ENCODE measurements at places on chromosomes 6 and 20. TPM values are rescaled to one million over a fixed set of nuclear protein-coding genes. Genes with fewer than 3 reads are reported as not detected.

DNA sequence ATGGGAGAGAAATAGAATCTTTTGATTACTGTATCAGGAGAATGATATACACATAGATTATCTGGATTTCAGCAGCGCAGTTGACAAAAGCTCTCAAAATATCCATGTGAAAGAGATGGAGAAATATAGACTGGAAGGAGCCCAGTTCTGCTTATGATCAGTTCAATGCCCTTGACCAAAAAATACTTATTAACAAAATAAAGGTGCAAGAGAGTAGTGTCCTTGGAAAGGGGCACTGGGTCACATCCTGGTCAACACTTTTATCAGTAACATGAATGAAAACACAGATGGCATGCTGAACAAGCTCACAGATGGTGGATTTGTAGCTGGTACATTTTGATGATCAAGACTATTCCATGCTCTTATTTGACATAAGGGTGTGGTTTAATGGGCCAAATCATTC, 63.9 kb upstream of the PLEKHG1 start:
- no peak for DNase-seq

DNA sequence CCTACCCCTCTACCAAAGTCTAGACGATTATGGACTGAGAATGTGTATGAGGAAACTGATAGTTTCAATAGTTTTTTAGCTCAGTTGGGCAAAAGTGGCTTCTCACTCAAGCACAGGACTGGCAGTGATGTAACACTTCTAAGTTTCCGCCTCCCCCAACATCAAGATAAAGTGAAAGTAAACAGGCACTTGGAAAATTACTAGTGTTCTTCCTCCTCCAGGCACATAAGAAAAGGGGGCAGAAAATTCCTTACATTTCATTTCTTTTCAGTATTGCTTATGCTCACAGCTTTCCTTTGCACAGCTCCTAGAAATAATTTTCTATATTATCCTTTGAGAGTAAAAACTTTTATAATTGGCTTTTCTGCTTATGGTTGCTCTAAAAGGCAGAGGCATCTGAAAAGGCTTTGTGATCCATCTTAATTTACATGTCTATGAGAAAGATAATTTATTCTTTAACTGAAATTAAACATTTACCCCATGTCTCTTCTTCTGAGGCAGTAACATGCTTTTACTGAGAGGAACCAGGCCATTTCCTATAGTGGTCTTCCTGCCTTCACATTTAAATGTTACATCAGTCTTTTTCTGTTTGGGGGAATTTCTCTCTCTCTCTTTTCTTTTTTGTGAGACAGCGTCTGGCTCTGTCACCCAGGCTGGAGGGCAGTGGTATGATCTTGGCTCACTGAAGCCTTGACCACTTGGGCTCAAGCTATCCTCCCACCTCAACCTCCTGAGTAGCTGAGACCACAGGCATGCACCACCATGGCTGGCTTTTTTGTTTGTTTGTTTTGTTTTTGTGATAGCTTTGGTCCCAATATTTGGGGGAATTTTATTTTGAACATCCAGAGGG, 65.0 kb upstream of the EEF1A1 start:
- DNase-seq = peak; percentile 48

DNA sequence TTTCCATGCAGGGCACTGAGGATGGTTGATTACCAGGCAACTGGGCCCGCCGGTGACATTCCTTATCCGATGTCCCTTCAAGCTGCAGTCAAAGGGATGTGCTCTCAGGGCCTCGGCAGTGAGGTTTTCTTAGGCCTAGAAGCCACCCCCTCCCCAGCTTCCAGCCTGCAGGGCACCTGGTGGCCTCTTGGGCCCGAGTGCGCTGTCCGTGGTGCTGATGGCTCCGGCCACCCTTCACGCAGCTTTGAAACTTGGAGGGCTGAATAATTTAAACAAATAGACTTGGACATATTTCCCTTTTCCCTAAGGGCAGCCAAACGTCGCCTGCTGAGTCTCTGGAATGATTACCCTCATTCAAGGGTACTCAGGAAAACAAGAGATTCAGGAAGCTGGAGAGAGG, 8.9 kb upstream of the MLN start:
- peak; percentile 89 for DNase-seq

GRCh38 chr6:9398767-9399373, 963.5 kb upstream of the SLC35B3 start:
- no peak for DNase-seq

DNA sequence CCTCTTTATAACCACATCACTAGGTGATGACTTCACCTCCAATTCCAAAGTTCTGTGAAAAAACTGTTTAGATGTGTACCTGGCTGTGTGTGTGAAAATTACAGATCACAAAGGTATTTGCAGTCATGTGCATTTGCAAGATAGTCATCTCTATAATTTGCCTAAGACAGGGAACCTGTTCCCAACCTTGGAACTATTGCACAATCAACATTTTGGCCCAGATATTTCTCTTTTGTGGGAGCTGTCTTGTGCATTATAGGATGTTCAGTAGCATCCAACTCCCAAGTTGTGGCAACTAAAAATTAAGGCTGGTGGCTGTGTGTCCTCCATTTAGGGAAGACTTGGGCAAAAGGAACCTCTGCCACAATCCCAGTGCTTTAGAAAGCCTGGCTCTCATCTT, 34.0 kb upstream of the FAM210B start:
- no peak for DNase-seq

DNA sequence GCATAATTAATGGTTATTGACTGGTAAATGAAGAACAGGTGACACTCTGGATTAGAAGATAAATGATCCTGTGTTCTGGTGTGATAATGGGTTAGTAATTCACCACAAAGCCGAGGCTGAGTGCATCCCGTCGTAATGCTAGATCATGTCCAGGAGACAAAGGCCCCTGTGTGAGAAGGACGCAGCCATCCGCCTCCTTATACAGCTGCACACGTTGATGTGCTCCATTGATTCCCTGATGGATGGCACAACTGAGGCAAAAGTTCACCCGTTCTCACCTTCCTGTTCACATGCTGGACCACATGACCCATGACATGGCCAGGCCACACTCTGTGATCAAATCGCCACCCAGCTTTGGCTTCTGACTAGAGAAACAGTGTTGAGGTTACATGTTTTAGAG, 136.1 kb downstream of the FOXC1 start:
- no peak for DNase-seq

GRCh38 chr6:87391334-87391733, 16.4 kb upstream of the CFAP206 start:
- peak; percentile 68 for DNase-seq

DNA sequence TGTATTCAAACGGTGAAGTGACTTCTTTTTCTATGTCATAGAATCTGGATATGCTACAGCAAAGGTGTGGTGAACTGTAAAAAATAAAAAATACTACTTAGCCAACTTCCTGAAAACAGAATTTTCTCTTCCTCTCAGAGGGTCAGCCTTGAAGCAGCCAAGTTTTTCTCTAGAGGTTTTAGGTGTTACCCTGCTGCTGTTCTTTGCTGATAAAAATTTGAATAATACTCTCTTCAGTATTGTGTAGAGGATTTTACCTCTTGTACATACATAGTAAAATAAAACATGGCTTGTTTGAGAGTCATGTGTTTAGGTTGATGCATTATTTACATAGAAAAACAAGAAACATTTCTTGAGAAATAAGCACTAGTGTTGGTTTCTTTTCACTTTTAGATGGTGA, 458.4 kb downstream of the TBC1D32 start:
- DNase-seq = no peak

- no peak for DNase-seq
These were observed 69.4 kb downstream of the ADGRB3 start for GRCh38 chr6:68704485-68704884.

GRCh38 chr6:128471907-128472306, 48.5 kb downstream of the PTPRK start:
- no peak for DNase-seq

GRCh38 chr6:170140129-170140528, 150.7 kb downstream of the DLL1 start:
- no peak for DNase-seq

DNA sequence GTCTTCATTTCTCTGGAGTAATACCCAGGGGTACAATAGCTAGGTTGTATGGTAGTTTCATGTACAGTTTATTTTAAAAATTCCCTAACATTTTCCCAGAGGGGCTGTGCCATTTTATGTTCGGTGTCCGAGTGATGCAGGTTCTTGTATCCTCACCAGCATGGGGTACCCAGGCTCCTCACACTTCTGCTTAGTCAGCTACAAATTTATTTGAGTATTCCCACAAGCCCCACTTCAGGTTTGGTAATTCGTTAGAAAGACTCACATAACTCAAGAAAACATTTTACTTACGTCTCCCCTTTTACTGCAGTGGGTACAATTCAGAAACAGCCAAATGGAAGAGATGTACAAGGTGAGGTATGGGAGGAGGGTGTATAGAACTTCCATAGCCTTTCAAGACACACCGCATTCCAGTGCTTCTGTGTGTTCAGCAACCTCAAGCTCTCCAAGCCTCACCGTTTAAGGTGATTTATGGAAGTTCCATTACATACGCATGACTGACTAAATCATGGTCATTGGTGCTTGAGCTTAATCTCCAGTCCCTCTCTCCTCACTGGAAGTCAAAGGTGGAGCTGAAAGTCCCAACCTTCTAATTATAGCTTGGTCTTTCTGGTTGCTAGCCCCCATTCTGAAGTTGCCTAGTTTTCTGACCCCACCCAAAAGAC, 18.1 kb downstream of the RIPK1 start:
- no peak for DNase-seq

DNA sequence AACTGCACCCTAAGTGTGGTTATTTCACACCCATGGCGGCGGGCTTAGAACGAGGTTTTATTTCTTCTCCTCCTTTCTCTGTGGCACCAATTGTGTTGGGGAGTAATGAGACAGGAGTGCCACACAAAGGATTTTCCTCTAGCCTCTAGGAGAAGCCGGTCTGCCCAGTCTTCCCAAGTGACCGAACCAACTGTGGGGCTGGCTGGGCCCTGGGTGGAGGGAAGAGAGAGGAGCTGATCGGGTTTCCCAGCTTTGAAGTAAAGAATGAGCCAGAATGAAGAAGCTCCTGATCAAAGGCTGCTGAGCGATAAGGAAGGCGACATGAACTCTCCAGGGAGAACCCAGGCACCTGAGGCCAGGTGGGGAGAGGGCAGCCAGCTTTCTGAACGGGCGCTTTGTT, 616.0 kb upstream of the BTBD3 start:
- DNase-seq = no peak

GRCh38 chr6:13814938-13815575, 700 bp upstream of the MCUR1 start:
- no peak for DNase-seq

DNA sequence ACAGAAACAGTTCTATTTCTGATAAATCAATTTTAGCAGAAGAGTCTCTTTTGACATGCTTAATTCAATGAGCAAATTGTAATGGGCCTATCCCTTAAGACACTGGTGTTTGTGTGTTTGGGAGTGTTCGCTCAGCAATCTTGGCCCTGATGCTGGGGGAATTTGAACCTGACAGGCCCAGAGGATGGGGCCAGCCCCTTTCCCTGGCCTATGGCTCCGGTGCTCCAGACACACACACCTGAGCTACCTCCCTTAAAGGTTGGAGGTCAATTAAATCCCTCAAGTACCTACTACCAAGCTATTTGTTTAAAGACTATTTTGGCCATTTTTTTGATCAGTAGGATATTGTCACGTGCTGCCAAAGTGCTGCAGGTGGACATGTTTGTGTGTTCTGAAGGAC, 549.3 kb downstream of the PRKN start:
- DNase-seq = no peak

DNA sequence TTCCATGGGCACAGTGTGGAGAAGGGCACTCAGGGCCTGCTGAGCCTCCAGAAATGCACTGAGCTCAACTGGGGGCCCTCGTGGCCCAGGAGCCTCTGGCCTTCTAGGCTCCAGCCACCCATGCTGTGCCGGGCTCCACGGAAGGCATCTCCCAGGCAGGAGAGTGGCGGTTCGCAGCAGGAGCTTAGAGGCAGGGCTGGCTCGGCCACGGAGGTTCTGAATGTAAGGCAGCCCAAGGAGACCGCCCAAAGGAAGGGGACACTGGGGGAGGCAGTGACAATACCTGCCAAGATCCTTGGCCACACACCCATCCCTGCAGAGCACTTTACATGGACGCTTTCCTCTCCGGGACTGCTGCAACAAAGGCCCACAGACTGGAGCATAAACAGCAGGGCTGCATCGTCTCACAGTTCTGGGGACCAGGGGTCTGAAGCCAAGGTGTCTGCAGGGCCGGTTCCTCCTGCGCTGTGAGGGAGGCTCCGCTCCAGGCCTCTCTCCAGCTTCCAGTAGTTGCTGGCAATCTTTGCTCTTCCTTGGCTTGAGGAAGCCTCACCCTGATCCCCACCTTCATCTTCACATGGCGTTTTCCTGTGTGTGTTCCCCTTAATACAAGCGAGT, 128.2 kb upstream of the CDH4 start:
- DNase-seq = no peak

- DNase-seq = no peak
These were observed 92.5 kb downstream of the SLC22A23 start for GRCh38 chr6:3364391-3364790.

GRCh38 chr6:25953733-25954132, 8.9 kb upstream of the TRIM38 start:
- DNase-seq = no peak

- DNase-seq = no peak
These were observed 9.4 kb downstream of the SULF2 start for GRCh38 chr20:47775841-47776240.

- DNase-seq = no peak
These were observed 31.2 kb downstream of the SIRPD start for GRCh38 chr20:1526310-1526709.

- no peak for DNase-seq
These were observed 237.0 kb downstream of the BCKDHB start for GRCh38 chr6:80343511-80343910.

GRCh38 chr20:41623625-41624375, 5.6 kb upstream of the CHD6 start:
- DNase-seq = no peak

GRCh38 chr6:107318100-107318736, 141.1 kb downstream of the PDSS2 start:
- peak; percentile 60 for DNase-seq

GRCh38 chr6:156879591-156879990, 102.4 kb downstream of the ARID1B start:
- DNase-seq = no peak

DNA sequence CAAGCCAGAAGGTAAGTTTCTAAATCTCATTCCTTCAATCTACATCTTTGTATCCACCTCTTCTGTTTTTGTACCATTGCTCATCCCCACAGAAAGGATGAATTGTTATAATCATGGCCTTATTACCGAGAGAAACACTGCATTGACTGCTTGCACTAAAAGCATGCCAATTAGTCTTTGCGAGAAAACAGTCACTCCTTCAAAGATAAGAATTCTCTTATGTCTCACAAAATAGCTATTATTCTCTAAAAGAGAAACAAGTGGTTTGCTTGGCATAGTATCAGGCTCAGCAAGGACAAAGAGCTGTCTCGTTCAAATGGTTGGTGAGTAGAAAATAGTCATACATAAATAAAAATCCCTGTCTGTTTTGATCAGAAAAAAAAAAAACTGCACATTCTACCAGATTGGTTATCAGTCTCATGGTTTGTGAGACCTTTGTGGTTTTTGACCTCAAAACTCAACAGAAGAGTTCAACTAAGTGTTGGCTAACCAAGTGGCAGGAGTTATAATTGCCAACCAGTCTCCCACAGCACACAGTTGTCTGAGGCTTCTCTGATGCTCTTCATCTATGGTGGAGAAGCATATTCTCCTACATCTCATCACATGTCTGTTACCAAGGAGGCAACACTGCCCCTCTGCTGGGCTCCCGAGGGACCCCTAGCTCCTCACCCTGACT, 35.1 kb upstream of the ARMH2 start:
- DNase-seq = no peak

JPH2 gene
- total RNA-seq = 0.31 TPM

SGK2 gene
- not detected for total RNA-seq

KCNK15 gene
- total RNA-seq = 0.39 TPM

ADAM33 gene
- 4.0 TPM for total RNA-seq

CDKN1A gene
- total RNA-seq = 17.4 TPM

PRDM1 gene
- 2.3 TPM for total RNA-seq

YIPF3 gene
- 80.7 TPM for total RNA-seq

TAGAP gene
- total RNA-seq = not detected

TSBP1 gene
- not detected for total RNA-seq

Data from H9 (cell line).